ENCODE measurements at places on chromosomes 3 and 15. TPM values are rescaled to one million over a fixed set of nuclear protein-coding genes. Genes with fewer than 3 reads are reported as not detected.

DNA sequence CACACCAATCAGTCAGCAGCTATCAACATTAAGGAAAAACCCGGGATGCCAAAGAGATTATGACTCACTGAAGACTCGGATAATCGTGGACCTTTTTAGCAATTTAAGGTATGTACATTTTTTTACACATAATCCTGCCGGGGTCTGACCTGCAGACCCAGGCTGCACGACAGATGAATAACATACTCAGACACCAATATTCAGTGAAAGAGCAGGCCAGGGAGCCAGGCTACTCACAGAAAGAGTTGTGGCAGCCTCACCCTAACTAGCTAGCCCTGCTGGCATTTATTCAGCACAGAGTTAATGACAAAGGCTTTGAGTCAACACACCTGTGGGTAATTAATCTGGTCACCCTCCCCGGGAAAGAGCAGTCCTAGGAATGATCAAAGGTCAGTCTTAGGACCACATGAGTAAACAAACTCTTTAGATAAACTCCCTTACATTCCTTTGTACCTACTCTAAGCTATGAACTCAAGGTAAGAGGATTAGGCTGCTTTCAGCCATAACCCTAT, 727.5 kb downstream of the TBL1XR1 start:
- no peak for DNase-seq

- DNase-seq = peak; percentile 63
These were observed 43.5 kb downstream of the CFAP92 start for GRCh38 chr3:128950223-128950938.

- peak; percentile 80 for DNase-seq
These were observed 35.0 kb downstream of the CTSH start for GRCh38 chr15:78909791-78910228.

Gene TMOD2
- total RNA-seq = 1.2 TPM

Gene CAMKV
- total RNA-seq = 46.8 TPM

Gene PTPRG
- total RNA-seq = 81.5 TPM

DNA sequence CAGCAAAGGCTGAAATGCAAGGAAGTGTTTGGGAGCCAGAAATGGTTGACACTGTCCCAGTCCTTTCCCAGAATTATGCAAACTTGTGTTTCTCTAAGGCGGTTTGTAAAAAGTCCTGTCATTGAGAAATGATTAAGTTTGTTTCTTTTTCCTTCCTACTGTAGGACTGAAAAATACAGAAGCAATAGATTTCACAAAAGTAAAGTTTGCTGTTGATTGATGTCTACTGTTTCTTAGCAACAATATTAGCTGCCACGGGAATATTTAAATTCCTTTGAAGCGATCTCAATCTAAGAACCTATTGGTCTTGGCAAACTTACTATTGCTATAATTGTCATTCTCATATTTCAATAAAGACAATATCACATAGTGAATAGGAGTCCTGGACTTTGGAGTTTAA, 100.7 kb upstream of the IL12A start:
- DNase-seq = no peak

Gene ACOX2
- total RNA-seq = 4.2 TPM

Gene EOMES
- 54.9 TPM for total RNA-seq

Gene AADAC
- total RNA-seq = not detected

Gene HRG
- total RNA-seq = 0.14 TPM

GRCh38 chr15:66927201-66928077, 138.0 kb upstream of the SMAD3 start:
- DNase-seq = no peak

Gene CCR5
- total RNA-seq = not detected

DNA sequence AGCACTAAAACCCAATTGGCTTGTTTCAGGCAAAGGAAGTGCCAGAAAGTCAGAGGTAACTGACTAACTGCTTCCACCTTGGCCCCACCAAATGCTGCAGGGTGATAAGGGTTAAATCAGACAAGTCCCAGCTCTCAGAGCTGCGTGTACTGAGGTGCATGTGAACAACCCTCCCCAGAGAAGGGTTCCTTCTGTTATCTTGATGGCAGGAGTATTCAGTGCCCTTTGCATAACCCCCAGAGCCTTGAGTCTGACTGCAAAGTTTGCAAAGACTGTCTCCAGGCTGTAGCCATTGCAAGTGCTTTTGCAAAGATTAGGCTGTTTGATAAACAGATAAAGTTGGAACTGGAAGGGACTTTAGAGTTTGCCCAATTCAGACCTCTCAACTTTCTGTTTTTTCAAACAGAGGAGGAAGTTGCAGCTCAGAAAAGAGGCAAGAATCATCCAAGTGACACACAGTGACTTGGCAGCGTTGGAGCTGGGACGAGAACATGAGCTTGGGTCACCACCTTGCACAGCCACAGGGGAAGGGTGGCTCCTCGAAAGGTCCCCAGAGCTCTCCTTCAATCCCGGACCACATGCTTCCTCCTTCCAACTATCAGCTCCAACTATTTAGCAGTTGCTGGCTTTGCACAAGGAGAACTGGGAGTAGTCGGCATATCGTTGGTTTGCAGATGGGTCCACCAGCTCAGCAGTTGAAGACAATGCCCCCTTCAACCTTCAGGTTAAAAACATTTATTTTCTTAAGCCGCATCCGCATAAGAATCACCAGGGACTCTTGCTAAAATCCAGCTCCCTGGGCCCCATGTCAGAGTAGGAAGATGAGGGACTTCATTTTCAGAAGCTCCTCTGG, 224.8 kb upstream of the HES1 start:
- DNase-seq = peak; percentile 21

DNA sequence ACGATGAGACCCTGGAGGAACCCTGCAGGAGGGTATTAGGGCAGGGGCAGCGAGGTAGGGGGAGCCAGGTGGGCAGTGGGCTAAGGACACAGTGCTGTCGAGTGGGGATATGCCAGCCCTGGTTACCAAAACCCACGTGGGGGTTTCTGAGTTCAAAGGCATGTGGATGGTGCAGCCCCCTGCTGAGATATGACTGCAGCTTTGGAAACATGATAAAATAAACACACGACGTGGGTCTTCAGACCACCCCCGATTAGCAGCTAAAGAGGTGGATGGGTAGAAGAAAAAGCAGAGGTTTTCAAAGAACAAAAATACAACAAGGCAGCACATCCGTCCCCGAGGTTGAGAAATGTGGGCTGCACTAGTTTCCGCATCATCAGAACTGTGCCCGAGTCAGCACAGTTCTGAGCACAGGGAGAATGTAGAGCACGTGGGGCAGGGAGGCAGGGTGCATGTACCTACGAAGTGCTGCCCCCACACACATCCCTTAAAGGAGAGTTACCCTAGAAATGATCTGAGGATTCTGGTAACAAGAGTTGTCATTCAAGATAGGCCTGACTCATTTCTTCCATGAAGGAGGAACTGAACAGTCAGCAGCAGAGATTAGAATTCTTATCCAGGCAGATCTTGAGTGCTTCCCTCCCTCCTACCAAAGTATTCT, 121.3 kb downstream of the RPLP1 start:
- no peak for DNase-seq

Gene ITPKA
- total RNA-seq = 0.07 TPM

DNA sequence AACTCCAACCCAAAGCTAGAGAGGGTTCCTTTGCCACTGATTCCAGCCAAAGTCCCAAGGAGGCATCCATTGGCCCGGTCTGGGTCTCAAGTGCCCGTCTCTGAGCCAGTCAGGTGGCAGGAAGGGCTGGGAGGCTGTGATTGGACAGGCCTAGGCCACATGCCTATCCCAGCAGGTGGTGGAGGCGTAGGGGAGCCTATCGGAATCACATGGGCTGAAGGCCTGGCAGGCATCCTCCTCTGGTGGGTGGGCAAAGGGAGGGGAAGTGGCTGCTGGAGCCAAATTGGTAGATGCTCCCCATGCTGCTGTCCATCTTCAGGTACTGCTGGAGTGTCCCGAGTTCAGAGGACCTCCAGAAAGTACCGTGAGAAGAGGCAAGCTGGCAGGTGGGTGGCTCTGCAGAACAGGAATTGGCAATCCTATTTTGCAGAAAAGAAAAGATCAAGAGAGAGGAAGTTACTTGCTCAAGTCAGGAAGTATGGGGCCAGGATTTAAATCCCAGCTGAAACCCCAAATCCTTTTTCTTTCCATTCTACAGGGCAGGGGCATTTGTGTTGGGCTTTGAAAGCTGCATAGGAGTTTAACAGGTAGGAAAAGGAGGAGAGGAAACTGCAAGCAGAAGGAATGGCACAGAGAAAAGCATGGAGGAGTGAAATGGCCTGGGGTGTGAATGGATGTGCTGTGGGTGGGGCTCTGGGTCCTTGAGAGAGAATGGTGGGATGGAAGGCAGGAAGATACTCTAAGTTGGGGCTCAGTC, 3.7 kb downstream of the CHST13 start:
- DNase-seq = peak; percentile 75

DNA sequence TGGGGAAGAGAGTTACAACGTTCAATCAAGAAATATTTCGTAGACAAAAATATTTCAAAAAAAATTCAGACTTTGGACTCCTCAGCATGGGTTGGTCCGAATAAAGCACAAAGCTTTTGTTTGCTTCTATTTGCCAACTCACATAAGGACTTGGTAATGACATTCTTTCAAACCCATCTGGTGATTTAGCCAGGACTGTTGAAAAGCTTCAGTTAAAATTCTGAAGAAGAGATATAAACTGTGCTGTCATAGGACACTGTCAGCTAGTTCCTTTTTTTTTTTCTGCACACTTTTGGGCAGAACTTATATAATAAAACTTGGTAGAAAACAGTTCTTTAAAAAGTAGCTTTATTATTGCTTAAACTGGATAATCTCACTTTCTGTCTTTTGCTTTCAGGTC, 660.8 kb upstream of the SGO1 start:
- DNase-seq = no peak

Gene ZPLD1
- not detected for total RNA-seq

DNA sequence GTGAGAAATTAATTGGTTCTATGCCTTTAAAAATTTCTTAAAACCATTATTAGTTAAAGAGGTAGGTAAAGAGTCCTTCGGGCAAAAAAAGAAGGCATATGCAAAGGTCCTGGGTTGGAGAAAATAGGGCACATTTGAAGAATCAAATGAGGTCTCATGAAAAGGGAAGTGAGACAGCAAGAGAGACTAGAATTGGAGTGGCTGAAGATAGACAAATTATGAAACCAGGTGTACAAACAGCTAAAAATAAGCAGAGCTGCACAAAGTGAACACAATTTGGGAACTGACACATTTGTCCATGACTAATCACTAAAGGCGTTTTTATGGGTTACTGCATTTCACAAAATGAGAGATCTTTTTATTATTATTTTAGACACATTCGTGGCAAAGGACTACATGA, 581.2 kb downstream of the PYDC2 start:
- DNase-seq = no peak

DNA sequence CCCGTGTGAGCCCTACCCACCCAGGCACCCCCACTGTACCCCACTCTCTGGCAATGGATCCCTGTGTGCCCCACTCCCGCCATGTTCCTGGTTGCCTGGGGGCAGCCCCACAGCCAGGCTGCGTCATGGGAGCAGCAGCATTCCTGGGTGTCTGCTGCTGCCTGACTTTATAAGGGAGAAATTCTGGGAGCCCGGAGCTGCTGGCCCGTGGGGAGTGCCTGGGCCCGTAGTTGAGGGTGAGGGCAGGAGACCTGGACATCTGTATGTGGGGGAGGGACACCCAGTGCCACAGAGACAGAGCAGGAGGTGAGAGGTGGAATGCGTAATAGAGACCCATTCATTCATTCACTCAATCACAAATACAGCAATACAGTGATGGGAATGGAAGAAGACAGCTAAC, 15.1 kb downstream of the CSPG4 start:
- DNase-seq = peak; percentile 58

Gene GABRG3
- total RNA-seq = 0.42 TPM

Gene TIPIN
- total RNA-seq = 17.0 TPM

- no peak for DNase-seq
These were observed 279.0 kb downstream of the LPP start for GRCh38 chr3:188432802-188433520.
